ENCODE measurements at places on chromosomes 11 and 22.

DNA sequence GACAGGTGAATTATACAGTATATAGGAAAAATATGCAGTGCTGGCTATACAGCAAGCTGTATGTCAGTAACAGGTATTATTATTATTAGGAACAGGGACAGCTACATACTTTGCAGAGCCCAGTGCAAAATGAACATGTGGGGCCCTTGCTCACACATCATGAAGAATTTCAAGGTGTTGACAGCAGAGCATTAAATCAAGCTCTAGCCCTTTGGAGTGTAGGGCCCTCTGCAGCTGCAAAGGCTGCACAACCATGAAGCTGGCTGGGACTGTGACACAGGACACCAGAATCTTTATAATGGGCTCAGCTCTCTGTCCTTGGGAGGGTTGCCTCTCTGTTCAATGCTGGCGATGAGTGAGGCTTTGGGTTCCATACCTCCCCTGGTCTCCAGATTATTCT, 44.9 kb upstream of the DAGLA start:
- no peak for DNase-seq

DNA sequence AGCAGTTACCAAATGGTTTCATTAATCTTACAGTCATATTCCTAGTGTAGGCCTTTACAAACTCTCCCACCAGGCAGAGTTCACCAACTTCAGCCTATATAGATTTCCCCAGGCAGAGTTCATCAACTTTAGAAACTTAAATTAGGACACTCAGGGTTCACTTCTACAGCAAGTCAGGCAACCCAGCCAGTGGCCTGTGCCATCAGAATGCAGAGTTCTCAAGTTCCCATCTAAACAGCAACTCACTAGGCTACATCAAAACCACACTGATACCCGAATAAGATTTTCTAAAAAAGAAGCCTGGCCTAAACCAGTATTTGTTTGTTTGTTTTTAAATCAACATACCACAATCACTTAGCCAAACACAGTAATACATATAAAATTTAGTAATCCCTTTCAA, 33.7 kb downstream of the PICALM start:
- DNase-seq, result peak; percentile 62

DNA sequence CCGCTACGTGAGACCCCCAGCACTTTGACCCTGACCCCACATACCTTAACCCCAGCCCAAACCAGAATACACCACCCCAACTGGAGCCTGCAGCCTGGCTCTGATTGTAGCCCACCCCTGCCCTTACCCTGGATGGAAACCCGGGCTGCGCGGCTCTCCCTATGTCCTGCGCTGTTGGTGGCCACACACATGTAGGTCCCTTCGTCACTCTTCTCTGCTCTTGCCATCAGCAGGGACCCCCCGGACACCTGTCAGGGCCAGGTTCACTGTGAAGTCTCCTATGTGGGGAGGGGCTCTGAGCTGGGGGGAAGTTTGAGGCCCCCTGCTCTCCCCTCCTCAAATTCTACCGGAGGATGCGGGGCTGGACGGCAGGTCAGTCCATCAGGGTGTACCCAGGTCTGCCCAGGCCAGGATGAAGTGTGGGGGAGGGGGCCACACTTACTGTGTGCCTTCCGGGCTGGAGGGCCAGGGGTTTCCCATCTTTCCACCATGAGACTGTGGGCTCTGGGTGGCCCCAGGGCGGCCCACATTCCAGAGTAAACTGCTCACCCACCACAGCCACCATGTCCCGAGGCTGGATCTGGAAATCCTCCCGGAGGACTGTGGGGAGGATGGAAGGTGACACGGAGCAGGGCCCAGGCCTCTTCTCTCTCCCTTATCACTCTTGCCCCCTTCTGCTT, 1.5 kb downstream of the ROBO4 start:
- no peak for DNase-seq

- DNase-seq, result no peak
These were observed 19.6 kb downstream of the RHOD start for GRCh38 chr11:67076202-67076601.

- DNase-seq, result no peak
These were observed 56.8 kb downstream of the MTMR2 start for GRCh38 chr11:95867105-95867504.

DNA sequence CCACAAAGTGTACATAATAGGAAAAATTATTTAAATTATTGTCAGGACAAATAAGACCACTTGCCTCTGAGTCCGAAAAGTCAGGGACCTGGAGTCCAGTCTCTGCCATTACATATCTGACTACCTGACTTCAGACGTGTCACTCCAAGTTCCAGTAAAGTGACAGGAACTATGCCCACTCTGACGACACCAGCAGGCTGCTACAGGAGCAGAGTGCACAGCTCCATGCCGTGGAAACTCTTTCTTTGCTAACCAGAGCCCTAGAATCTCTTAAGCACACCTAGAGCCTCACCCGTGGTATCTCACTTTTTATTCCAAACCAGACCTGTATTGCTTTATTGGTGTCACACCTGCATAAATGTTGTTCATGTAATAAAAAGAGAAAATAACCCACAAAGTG, 93.7 kb downstream of the PLEKHA7 start:
- DNase-seq, result no peak

DNA sequence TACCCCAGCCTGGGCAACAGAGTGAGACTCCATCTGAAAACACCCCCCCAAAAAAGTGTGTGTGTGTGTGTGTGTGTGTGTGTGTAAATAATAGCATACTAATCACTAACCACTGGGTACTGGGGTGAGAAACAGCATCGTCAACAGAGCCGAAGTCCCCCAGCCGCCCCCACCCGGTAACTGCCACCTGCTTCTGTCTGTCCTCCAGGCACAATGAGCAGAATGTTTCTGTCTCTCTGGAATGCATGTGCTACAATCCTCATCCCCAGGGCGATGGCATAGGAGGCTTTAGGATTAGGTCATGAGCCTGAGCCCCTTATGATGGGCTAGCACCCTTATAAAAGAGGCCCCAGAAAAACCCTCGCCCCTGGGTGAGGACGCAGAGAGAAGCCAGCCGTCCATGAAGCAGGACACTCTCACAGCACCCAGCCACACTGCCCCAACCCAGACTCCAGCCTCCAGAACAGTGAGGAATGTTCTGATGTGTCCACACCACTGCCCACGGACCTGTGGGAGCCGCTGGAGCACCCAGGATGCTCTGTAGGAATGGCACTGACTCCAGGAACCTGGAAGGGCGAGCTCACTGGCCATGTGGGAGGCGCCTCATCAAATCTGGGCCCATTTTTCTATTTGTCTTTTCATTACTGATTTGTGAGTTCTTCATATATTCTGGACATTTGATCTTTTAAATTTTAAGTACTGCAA, 9.9 kb downstream of the TTLL8 start:
- DNase-seq, result no peak

DNA sequence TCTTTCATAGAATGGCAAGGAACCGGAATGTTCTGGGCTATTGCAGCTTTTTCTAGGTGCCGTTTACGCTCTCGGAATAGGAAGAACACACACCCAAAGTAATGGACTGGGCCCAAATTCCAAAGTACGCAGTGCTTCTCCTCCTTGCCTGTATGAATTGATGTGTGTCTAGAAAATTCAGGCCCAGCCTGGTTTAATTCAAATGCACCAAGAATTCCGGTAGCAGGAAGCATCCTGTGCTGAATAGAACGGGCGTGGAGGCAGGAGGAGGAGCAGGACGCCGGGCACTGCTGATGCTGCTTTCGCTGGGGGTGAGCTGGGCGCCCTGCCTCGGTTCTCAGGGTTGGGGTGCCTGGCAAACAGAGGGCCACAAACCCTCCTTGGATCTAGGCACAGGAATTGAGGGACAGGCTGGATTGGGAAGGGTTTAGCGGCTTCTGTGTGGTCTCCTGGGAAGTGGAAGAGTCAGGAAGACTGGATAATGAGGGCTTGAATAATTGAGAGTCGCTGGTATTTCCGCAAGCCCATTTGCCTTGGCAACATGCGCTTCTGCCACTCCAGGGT, 2.0 kb downstream of the PARVB start:
- DNase-seq, result no peak

DNA sequence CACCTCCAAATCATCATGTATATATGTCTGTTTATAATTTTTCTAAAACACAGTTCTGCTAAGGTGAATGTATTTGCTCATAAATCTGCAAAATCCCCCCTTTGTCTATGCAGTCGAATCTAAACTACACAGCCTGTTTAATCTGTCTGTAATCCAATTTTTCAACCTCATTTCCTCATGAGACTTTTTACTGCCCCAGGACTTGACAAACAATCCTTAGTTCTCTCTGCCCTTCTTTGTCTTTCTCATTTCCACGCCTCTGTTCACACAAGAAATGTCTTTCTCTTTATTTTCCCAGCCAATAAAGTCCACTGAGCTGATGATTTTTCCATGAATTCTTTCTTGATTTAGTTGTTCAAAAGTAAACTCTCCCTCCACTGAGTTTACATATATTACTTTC, 1154.3 kb downstream of the FAM181B start:
- DNase-seq, result no peak

DNA sequence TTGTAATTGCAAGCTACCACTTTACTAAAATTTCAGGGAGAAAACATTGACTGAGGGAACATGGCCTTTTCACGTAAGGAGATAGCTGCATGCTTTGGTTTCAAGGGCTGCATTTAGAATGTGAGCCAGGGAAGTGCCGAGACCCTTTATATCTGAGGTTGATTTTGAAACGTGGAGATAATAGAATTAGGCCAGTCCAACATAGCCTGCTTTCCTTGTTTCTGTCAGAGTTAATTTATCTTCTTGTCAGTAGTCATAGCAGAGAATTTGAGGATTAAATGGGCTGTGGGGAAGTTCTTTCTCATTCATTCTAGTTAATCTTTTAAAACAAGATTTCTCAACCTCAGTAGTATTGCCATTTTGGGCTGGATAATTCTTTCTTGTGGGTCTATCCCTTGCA, 12.2 kb downstream of the ALKBH3 start:
- DNase-seq, result no peak

DNA sequence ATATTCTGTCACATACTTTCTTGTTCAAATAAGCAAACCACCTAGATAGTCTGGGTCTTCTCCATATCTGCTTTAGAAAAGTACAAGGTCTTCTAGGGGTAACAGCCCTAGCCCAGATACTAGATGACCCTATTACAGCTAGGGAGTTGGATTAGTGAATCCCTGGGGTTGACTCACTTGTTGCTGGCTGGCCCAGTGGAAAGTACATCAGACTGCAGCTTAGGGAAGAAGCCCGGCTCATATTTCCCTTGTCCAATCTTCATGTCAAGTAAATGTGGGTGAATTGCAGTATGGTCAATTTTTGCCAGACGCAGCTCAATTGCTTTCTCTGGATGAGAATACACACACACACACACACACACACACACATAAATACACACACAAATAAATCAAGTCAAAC, 79.1 kb upstream of the SCUBE2 start:
- DNase-seq, result no peak

DNA sequence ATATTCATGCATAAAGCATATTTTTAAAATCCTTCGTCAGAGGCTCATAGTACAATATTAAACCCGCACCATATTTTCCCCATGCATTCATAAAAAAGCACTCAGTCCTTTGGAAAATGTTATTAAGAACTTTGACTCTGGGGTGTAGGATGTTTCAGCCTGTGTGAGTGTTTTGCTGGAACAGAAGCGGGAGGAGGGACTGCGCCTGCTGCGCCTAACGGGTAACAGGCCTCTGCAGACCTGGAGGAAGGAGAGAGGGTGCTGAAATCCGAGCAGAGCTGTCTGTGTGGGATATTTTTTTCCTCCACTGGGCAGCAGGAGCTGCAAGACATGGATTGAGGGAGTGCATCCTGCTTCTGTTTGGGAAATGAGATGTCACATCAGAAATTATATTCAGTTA, 483.0 kb downstream of the BRD1 start:
- DNase-seq, result no peak

DNA sequence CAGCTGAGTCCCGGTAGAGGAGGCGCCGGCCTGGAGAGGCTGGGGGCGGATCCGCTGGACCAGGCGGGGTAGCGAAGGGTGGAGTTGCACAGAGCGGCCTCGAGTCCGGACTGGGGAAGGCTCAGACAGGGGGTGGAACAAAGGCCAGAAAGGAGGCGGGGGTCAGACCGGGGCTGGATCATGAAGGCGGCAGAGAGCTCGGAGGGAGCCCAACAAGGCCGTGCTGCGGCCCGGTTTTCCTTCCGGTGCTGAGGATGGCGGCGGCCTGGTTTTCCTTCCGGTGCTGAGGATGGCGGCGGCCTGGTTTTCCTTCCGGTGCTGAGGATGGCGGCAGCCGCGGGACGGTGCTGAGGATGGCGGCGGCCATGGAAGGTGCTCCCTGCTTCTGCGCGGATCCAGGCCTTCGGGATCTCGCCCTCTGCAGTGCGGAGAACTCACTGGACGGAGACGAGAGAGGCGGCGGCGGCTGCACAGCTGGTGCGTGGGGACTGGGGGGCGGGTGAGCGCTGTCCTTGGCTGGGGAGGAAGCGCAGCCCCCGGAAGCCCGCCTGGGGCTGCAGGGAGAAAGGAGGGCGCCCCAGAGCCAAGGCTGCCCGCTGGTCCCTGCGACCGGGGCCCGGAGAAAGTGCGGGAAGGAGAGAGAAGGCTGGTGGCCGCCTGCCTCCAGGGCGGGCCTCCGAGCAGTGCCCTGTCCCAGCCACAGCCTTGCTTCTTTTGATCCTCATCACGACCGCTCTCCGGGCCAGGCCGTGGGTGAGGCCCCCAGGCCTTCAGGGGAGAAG, 350.4 kb upstream of the B3GAT1 start:
- DNase-seq, result no peak

DNA sequence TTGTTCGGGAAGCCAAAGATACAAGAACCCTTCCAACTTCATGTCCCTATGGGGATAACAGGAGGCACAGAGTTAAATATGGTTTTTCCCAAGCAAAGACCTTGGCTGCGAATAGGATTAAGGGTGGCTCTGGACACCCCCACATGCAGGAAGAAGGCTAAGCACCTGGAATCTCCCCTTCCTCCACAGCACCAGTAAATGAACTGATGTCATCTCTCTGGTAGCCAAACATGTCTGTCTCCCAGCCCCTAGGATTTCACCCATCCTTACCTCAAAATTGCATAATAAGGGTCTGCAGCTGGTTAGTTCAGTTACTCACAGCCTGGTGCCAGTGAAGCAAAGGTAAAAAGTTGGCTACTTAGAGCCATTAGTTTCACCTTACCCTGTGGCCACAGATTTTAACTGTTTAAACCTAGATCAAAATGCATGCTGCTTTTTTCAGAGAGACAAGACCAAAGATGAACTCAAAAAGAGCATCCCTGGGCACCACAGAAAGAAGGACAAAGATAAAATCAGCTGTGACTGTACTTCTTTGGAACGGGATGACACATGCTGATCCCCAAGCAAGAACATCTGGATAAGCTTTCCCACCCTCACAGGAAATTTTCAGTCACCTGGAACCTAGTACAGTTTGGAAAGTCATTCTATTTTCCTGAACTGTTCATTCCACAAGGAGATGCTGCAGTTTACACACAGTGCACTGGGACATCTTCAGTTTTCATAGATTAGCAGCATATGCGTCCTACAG, 77.2 kb upstream of the AKIP1 start:
- no peak for DNase-seq

All from kidney (tissue), 22 donors.